Right atrium auricular region (tissue), 2 donors: ENCODE measurements at places on chromosomes 4 and X. TPM values are rescaled to one million over a fixed set of nuclear protein-coding genes. Genes with fewer than 3 reads are reported as not detected.

DNA sequence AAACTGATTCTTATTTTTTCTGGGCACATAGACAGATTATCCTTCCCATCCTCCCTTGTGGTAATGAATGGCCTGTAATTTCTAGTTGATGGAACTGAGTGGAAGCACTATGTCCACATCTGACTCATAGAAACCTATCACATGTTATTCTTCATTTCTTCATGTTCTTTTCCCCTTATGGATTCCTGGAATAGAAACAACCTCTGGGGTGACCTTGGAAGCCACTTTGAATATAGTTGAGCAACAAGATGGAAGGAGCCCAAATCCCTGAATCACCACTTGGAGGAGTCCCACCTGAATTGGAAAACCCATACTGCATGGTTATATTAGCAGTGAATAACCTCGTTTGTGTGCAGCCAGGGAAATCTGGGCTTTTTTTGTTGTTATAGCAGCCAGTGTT, 137.8 kb downstream of the MID1IP1 start:
- H3K4me3 ChIP-seq, result no peak overlapping the region
- no peaks in the 10 kb centered on the region for H3K27me3 ChIP-seq
- no peak overlapping the region for H3K27ac ChIP-seq
- no peaks in the 10 kb centered on the region for H3K4me1 ChIP-seq

- no peaks in the 10 kb centered on the region for H3K27me3 ChIP-seq
- no peaks in the 10 kb centered on the region for H3K36me3 ChIP-seq
- no peaks in the 10 kb centered on the region for H3K4me1 ChIP-seq
- H3K27ac ChIP-seq, result peak overlapping the region; percentile 99
- DNase-seq, result no peak
These were observed 1.7 kb downstream of the SLAIN2 start for GRCh38 chr4:48343035-48343434.

- H3K4me3 ChIP-seq, result no peak overlapping the region
- no peak for DNase-seq
- no peaks in the 10 kb centered on the region for H3K4me1 ChIP-seq
- H3K36me3 ChIP-seq, result no peaks in the 10 kb centered on the region
- no peaks in the 10 kb centered on the region for H3K27me3 ChIP-seq
These were observed 39.3 kb downstream of the SH3KBP1 start for GRCh38 chrX:19848110-19848509.

DNA sequence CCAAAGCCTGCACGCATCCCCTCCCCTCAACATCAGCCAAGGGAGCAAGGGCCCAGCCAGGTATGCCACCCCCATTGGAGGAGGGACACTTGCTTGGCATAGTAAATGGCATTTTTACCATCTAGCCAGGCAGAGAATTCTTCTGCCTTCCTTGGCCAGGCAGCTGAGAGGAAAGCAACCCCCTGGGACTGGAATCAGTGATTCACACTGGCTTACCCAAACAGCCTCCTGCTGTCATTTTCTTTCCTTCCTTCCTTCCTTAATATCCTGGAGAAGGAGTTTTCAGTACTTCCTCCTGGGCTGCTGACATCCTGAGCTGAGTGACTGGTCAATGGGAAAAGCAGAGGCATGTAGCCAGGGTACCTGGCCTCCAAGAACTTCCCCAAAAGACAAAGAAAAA, 28.6 kb upstream of the KIAA1210 start:
- H3K27me3 ChIP-seq, result no peaks in the 10 kb centered on the region
- H3K36me3 ChIP-seq, result no peaks in the 10 kb centered on the region
- H3K4me1 ChIP-seq, result no peaks in the 10 kb centered on the region
- H3K27ac ChIP-seq, result no peak overlapping the region
- H3K4me3 ChIP-seq, result no peak overlapping the region

Gene FAM9C
- not detected for total RNA-seq

Gene CD38
- total RNA-seq, result 3.1 TPM

Gene SPANXC
- not detected for total RNA-seq
